ENCODE measurements at places on chromosomes 11 and 22.

GRCh38 chr11:3849297-3849874, 6.1 kb upstream of the STIM1 start:
- peak; percentile 54 for DNase-seq

DNA sequence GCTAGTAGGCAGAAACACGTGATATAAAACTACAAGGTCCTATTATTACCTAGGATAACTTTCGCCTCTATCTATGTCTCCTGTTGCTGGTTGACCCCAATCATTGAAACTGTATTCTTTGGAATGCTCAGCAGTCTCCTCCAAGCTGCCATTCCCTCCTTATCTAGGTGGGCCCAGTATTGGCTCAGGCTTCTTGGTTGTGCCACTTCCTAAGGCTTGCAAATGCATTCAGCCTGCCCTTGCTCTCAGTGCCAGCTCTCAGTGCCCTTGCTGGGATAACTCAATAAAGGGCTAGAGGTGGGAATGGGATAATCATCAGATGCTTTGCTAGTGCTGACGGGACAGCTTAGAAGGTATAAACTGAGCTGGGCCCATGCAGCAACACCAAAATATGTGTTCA, 13.6 kb downstream of the CD44 start:
- DNase-seq: no peak

- DNase-seq: no peak
These were observed 100.6 kb downstream of the FBXO7 start for GRCh38 chr22:32574958-32575910.

DNA sequence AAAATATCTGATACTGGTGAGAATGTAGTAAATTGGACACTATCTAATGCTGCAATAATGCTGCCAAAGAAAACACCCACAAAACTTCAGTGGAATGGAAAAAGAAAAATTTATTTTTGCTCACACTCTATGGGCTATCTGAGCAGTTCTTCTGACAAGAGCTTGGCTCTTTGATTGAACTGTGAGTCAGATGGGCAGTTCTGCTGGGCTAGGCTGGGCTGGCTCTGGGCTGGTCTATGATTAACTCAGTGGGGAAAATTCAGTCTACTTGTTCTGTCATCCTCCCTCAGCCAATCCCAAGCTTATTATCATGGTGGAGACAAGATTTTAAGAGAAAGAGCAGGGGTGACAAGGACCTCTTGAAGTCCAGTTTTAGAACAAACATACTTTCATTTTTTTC, 1404.8 kb downstream of the LRRC4C start:
- no peak for DNase-seq

DNA sequence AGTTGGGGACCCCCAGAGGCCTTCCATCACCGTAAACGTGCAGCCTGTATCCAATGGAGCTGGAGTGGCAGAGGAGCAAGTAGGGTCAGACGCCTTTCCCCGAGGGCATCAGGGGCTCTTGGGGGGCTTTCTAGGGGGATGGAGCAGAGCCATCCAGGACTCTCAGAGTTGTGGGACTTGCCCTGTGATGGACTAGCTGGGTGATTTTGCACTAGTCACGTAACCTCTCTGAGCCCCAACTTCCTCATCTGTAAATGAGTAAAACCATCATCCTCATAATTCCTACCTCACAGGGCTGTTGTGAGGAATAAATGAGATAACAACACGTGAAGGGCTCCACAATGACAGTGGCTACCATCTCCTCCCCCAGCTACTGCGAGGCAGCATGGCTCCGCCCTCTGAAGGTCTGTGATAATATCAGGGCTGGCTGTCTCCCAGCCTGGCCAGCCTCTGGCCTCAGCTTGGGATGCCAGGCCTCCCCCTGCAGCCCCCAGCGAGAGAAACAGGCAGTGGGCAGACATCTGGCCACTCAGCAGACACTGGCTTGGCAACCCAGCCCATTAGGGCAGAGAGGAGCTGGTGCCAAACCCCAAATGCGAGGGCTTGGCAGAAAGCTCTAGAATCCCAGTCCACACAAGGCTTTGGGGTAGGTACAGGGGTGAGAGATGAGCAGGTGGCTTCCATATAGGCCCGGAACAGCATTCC, 6.7 kb downstream of the USP2 start:
- DNase-seq: no peak

GRCh38 chr22:38513063-38513462, 7.0 kb upstream of the DDX17 start:
- DNase-seq: peak; percentile 23

DNA sequence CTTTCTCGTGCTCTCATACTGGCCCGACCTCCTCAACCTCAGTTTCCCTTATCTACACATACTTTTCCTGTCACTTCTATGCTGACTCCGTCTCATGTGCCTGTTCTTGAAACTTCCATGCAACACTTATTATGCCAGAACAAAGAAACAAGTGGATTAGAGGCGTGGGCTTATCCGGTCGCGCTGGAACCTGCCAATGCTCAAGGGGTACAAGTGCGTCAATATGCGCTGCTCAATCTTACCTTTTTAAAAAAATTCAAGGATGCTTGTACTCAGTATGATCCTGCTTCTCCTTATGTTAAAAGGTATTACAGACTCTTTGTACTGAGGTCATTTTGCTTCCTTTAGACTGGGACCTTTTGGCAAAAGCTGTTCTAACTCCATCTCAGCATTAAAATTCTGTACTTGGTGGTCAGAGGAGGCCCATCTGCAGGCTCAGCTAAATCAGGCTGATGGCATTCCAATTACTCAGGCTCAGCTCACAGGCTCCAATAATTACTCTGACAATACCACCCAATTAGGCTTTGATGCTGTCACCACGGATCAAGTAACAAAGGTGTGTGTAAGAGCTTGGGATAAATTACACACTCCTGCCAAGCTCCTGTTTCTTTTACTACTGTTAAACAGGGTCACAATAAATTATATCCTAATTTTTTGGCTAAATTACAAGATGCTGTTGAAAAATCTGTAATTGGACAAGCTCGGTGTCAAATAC, 26.3 kb upstream of the ALDH3B2 start:
- DNase-seq: no peak

- DNase-seq: no peak
These were observed 512.8 kb downstream of the INSC start for GRCh38 chr11:15627560-15627959.

GRCh38 chr22:40289991-40290459, 56.3 kb upstream of the ADSL start:
- DNase-seq: no peak

- peak; percentile 74 for DNase-seq
These were observed 10.4 kb downstream of the RCOR2 start for GRCh38 chr11:63906585-63906984.

- peak; percentile 54 for DNase-seq
These were observed 40.8 kb downstream of the TBC1D22A start for GRCh38 chr22:46803031-46803880.

- DNase-seq: no peak
These were observed 398.1 kb upstream of the API5 start for GRCh38 chr11:42913731-42914130.

GRCh38 chr11:69249311-69250185, 44.4 kb upstream of the MYEOV start:
- DNase-seq: no peak

GRCh38 chr11:19241260-19242178, 774 bp upstream of the E2F8 start:
- peak; percentile 14 for DNase-seq

GRCh38 chr11:36148701-36149100, 140.5 kb downstream of the COMMD9 start:
- DNase-seq: no peak

DNA sequence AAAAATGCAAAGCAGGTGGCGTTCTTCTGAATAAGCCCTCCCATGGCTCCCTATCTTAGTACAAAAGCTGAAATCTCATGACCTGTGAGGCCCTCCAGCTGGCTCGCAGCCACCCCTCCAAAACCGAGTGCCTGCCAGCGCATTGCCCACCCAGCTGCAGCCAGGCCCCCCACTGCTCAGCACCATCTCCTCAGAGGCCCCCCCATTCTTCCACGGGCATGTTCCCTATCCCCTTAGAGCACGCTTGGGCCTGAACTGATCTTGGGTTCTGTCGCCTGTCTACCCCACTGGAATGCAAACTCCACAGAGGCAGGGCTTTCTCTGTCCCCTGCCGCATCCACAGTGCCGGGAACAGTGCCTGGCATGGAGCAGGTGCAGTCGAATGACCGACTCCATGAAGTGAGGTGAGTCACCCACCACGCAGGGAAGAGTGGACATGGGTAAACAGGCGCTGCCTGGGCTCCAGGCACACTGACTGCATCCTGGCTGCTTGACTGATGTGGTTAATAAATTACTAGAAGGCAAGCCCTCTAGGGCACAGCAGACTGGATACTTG, 11.3 kb upstream of the EFCAB6 start:
- DNase-seq: no peak

- DNase-seq: no peak
These were observed 1049.5 kb downstream of the TBC1D22A start for GRCh38 chr22:47811971-47812370.

DNA sequence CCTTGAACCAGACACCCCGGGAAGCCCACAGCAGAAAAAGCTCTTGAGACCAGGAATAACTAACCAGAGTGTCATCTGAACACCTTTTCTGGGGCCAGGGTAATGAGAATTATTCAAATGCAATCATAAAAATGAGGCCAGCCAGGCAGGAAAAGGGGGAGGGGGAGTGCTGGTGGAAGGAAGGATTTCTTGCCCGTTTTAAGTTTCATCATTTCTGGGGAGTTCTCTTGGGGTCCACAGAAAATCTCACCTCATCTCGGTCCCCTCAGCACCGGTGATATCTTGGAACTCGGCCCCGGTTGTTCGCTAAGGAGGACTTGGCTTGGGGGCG, 495 bp upstream of the PKNOX2 start:
- no peak for DNase-seq

GRCh38 chr22:36925388-36926290, 12.2 kb downstream of the CSF2RB start:
- DNase-seq: no peak

DNA sequence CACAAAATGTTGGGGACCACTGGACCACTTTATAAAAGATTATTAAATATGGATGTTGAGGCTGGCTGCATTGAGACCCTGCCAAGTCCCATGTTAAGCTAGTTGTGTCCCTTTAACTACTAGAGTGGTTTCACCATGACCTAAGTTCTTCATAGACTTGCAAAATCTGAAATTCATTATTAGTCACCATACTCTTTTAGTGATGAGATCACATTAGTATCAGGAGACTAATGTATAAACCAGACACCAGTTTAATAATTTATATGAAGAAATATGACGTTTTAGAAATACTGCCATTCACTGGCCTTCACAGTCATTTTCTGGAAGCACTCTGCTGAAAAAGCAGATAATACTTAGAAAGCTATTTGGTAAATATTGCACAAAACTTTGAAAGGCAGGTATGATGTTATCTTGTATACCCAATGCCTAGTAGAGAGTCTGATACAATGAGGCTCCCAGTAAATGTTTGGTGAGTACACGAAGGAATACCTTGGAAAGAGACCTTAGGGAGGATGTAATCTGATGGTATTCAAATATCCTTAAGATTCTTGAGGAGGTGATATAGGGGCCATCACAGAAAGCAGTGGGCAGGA, 728.2 kb upstream of the ANO5 start:
- peak; percentile 31 for DNase-seq

DNA sequence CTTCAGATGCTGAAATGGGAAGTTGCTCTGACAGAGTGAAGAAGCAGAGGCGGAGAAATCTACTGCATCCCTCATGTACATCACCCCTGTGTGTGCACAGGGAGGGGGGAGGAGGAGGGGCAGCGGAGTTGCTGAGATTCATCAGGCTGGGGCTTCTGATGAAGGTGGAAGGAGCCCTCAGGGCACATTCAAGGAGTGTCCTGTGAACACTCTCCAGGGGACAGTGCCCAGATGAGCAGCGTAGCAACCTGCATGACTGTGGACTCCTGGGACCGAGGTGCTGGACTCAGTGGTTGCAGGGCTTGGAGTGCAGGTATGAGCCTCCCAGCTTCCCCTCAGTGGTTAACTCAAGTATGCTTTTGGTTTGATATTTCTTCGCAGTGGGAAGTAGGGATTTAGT, 257.8 kb upstream of the B3GAT1 start:
- no peak for DNase-seq

- DNase-seq: no peak
These were observed 108.6 kb downstream of the KCNQ1OT1 start for GRCh38 chr11:2590965-2591754.

- no peak for DNase-seq
These were observed 83.6 kb downstream of the INSC start for GRCh38 chr11:15198284-15198683.

DNA sequence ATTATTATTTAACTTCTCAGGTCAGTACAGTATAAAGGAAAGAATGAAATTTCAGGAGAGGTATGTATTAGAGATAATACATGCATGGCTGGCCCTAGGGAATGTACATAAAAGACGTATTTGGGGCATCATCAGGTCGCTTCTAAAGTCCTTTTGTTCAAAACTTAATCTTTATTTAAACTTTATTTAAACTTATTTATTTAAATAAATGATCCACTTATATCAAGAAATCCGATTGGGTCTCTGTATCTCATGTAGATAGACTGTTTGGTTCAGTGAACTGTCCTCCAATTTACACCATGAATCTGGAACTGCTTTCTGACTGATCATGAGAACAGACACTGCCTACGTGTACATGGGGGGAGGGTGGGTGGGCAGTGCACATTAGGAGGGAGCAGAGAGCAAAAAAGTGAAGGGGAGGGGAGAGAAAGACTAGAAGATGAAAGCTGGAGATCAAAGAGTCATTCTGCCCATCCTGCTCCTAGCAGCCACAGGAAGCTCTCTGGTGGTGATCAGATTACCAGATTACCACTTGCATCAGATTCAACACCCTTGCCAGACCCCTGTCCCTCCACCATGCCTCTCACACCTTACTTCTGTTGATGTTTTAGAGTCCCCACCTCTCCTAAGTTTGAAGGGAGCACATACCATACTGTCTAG, 92.1 kb upstream of the MTMR2 start:
- DNase-seq: no peak

- peak; percentile 45 for DNase-seq
These were observed 111.8 kb downstream of the MSANTD4 start for GRCh38 chr11:105910095-105910715.

GRCh38 chr11:123543797-123544196, 110.6 kb downstream of the SCN3B start:
- no peak for DNase-seq

- DNase-seq: no peak
These were observed 4.4 kb downstream of the TMEM121B start for GRCh38 chr22:17116572-17117330.

GRCh38 chr11:2890466-2891294, 5.1 kb upstream of the CDKN1C start:
- DNase-seq: no peak

- DNase-seq: peak; percentile 81
These were observed at the start of gene SHANK2 for GRCh38 chr11:71252269-71252769. TSS of gene SHANK2 (minus strand) at chr11:71252577. CDS start at chr11:71147326, 105,251 bp downstream.

GRCh38 chr11:45390407-45390806, 104.3 kb upstream of the SYT13 start:
- no peak for DNase-seq

GRCh38 chr11:116096272-116096995, 592.2 kb upstream of the CADM1 start:
- no peak for DNase-seq

DNA sequence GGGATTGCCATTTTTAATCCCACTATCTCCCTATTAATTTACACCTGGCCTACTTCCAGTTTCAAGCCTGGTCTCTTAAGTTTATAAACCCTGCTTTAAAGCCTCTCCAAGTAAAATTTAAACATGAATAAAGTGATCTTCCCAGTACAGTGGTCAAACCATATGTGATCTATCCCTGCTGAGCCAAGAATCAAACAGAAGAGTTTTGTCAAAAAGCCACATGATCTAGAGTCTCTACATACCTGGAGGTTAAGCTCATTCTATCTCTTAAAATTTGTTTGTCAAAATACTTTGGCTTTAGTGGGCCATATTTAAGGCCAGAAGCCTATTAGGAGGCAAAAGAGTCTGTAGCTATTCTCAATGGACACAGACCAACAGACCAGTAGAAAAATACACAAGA, 42.9 kb upstream of the DDI1 start:
- no peak for DNase-seq

Measured in T47D (cell line).